ENCODE measurements at places on chromosomes 4 and X.
A peak's percentile ranks its signal among the peaks of the same experiment; 100 is the strongest.

GRCh38 chrX:74015379-74016019, 288.5 kb upstream of the ZCCHC13 start:
- DNase-seq: peak; percentile 44

DNA sequence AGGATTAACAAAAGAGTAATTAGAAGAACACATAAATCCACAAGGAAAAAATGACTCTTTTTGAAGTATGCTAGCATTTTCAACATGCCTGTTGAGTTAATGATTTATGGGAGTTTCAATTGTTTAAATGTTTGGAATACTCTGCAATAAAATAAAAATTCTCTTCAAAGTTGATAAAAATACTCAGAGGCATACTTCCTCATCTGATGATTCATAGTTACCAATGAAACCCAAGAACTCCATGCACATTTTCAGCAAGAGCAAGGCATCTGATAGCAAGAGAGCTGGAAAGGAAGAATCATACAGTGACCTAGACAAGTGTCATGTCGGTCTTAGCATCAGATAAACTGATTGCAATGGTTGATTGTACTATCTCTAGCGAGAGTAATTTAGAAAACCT, 443.7 kb upstream of the ATOH1 start:
- no peak for DNase-seq

- no peak for DNase-seq
Measured at GRCh38 chr4:166165829-166166420, 292.9 kb downstream of the TLL1 start.

- DNase-seq: no peak
Measured at GRCh38 chr4:28973587-28974350, 1746.4 kb upstream of the PCDH7 start.

DNA sequence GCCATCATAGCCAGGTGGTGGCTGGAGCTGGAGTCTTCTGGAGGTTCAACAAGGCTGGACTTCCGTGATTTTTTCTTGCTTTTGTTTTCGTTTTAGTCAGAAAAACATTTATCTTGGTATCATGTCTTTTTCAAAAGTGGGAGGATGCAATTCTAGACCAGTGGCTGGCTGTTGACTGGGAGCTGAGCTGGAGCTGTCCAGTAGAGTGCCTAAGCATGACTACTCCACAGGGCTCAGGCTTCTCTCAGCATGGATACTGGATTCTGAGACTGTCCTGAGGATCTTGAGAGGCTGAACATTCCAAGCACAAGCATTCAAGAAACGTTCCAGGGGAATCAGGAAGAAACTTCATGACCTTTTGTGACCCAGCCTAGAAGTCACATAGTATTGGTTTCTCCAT, 598.1 kb downstream of the MID1IP1 start:
- DNase-seq: no peak

GRCh38 chr4:2812612-2813354, 19.9 kb downstream of the SH3BP2 start:
- no peak for DNase-seq

DNA sequence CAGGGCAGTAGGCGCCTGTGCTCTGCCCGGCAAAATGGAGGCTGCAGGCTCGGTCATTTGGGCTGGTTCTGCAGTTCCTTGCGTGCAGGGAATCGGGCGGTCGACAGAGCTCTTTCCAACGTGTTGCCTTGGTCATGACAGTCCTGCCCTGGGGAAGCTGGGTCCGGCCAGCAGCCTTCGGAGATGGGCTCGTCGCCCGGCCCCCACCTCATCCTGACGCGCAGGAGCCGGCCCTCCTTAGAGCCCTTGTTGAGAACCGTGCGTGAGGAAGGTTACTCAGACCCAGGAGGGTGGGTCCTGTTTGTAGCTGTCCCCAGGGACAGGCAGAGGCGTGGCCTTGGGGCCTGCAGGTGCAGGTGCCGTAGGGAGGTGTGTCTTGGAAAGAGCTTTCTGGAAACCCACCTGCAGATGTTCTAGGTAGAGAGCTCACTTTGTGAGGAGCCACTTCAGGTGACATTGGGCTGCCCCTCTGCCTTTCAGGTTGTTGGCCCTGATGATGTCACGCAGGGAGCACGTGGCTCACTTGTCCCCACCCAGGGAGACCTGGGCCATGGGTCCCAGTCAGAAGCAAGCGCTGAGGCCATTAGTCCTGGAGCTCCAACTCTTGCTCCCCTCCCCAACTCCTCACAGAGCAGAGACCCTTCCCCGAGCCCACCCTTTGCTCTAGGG, 15.2 kb upstream of the HGFAC start:
- no peak for DNase-seq

DNA sequence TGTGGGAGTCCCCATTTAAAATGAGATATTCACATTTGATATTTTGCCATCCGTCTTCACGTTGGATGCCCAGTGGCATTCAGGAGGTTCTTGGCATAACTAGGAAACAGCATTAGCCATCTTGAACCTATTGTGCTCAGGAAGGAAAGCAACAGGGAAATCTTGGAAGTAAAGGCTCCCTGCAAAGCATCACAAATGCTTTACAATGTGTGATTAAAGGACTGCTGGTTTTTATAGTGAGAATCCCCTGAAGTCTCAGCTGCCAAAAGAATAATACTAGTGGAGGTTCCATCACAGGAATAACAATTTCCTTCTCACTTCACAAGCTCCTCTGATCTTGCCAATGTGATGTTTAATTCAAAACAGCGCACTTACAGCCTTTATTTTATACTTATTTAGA, 49.7 kb upstream of the NPNT start:
- DNase-seq: no peak

- DNase-seq: no peak
Measured at GRCh38 chr4:109994415-109994827, 81.7 kb downstream of the EGF start.

DNA sequence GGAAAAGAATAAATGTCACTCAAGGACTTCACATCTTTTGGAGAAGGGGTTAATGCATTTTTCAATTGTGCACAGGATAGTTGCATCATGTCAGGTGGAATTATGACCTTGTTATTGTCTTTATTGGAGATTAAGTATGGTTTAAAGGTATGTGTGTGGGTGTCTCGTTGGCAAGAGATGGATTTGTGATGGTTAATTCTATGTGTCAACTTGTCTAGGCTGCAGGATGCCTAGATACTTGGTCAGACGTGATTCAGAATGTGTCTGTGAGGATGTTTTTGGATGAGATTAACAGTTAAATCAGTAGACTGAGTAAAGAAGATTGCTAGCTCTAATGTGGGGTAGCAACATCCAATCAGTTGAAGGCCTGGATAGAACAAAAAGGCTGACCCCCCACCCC, 42.2 kb upstream of the HSD17B10 start:
- DNase-seq: no peak

GRCh38 chr4:28548136-28548535, 1687.5 kb downstream of the STIM2 start:
- DNase-seq: no peak

DNA sequence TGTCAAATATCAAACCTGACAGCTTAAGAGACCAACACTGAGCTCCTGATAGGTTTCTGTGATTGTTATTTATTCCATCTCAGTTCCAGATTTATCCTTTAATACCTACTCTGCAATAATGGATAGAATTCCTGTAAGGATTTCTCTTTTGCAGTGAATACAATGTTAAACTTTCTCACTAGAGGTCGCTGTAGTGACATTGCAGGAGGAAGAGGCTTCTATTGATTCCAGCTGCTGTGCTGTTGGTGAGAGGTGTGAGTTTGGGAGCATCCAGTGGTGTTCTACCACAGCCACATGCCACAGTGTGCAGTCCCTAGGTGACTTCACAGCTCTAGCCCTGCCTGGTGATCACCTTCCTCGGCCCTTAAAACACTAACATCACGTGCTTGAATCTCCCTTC, 34.6 kb upstream of the DCAF8L2 start:
- DNase-seq: no peak

DNA sequence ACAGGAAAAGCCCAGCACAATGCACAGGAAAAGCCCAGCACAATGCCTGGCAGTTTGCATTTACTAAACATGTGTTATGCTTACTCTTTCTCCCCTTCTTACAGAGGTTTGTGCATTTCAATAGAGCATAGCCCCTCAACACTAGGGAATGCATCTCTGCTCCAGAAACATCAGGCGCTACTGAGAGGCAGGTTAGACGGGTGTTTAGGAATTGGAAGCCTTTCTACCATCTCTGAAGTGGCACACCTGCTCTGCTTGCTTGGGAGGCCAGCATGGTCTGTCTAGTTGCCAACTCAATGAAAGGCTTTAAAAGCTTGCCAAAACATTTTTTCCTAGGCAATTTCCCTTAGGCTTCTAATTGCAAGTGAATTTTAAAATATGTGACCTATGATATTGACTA, 55.7 kb downstream of the GRID2 start:
- DNase-seq: no peak

- no peak for DNase-seq
Measured at GRCh38 chr4:174532445-174532844, 10.2 kb upstream of the HPGD start.

DNA sequence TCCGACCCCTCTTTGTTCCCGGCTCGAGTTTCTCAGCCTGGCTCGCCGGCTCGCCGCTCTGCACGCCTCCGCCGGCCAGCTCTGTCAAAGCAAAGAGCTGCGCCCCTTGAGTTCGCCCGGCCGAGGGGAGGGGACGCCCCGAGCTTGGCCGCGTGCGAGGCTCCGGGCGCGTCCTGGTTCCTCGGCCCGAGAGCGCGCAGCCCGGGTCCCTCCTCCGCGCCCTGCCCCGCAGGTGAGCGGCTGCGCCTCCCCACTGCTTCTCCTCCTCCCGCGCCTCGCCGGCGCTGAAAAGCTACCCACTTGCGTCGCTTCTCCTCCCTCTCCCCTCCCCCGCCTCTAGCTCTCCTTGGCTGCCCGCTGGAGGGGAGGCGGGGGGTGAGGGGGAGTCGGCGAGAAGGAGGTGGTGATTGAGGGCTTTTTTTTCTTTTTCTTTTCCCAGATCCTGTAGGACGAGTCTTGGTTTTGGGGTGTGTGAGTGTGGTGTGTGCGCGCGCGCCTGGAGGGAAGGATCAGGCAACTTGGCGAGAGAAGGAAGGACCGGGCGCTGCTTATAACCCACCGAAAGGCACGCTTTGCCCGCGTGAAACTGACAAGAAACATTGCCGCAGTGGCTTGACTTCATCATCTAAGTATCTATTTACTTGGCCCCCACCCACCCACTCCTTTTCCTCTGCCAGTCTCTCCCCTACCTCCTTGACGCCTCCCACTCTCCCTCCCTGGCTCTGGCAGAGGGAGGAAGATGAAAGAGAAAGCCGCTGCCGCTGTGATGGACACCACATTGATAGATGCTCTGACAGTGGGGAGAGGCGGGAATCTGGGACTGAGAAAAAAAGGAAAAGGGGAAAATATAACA, at the start of gene LEF1:
LEF1 (minus strand) TSS at position 262 of the 853 bp plus-strand sequence. CDS start 1,165 bp downstream, outside the sequence.
- no peak for DNase-seq

DNA sequence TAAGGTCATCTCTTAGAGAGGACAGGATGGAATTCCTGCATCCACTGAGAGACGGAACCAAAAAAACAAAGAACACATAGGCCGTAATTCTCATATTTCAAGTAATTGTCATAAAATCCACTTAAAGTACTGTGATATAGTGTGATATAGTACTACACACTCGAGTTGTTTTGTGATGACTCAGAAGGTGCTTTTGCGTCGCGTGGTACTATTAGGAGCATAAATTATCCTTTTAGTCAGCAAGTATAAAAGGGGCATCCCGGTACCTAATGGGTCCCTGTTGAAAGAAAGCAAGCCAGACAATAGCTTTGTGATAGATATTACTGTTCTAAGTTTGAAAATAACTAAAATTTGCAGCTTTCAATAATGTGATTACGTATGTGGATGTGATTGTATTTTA, 55.3 kb downstream of the GPR143 start:
- no peak for DNase-seq

- no peak for DNase-seq
Measured at GRCh38 chr4:1359144-1359501, 12.1 kb downstream of the UVSSA start.

- DNase-seq: no peak
Measured at GRCh38 chr4:3177905-3178304, 71.1 kb upstream of the MSANTD1 start.

- no peak for DNase-seq
Measured at GRCh38 chr4:14524276-14524675, 478.0 kb upstream of the CPEB2 start.

DNA sequence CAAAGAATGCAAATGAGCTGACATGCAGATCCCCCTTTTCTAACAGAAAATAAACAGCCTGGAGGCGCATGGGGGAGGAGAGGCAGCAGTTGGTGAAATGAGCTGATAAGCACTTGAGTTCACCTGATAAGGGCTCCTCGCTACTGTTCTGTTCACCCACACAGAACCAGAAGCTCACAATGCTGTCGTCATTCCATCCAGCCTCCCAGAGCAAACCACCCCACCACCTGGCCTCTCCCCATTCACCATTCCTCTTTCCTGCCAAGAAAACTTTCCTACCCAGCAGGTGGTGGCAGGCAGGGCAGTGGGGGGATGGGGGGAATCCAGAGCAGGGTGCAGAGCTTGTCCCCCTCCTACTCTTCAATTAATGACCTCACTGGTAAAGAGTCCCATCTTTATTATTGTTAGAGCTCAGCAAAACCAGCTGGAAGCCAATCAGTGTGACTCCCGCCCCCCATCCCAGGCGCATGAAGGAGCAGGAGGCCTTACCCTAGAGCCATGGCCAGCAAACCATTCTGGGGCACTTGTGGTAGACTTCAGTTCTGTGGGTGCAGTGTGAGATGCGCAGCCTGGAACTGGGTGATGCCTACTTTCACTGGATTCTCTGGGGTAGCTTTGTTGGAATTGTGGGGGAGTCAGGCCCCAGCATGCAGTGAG, 350.3 kb downstream of the ZIC3 start:
- no peak for DNase-seq

DNA sequence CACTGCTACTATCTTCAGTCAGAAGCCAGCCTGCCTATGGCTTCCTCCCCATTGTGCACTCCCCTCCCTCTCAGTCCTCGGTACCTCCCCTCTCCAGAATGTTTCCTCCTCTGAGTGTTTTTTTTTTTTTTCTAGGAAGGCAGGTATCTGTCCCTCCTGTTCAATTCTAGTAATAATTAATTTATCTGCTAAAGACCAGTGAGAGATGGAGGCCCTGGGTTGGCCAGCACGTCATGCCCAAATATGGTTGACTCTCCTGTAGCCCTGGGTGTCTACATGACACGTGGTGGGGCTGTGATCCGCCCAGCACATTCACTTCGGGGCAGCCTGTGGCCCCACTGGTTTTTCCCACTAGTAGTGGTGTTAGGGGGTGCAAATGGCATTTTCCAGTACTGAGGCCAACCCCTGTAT, 1.8 kb downstream of the FLNA start:
- DNase-seq: no peak
